ENCODE measurements at places on chromosomes 5 and 9. TPM values are rescaled to one million over a fixed set of nuclear protein-coding genes. Genes with fewer than 3 reads are reported as not detected.

Gene ZBED3
- 2.2 TPM for polyA plus RNA-seq

Gene ZNF483
- 0.10 TPM for polyA plus RNA-seq

Gene MEGF10
- not detected for polyA plus RNA-seq

Gene TRIM52
- 6.1 TPM for polyA plus RNA-seq

Gene LECT2
- polyA plus RNA-seq = not detected

Gene ANKS6
- polyA plus RNA-seq = 24.0 TPM

Gene C9orf43
- polyA plus RNA-seq = 0.24 TPM

Gene ABHD17B
- polyA plus RNA-seq = 5.3 TPM

DNA sequence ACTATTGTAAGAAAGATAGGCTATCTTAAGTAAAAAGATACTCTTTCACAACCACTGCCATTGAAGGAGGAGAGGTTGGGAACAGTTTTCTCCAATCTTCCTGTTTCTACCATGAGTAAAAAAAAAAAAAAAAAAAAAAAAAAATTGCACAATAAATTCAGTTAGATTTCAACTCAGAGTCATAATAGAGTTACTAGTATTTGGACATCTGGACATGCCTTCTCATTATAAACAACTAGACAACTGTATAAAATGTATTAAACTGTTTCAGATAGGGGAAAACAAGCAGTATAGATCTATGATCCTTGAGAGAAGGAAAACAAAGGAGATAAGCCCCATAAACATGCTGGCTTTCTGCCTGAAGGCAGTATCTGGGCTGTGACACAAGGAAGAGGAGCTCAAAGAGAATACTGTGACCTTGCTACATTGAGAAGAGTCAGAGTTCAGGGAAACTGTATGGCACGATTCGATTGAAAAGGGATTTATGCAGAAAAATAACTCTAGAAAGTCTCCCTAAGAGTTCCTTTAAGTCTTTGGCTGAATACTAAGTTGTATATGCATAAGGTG lies 249.2 kb upstream of the POU5F2 start:
- peak overlapping the region; percentile 83 for H3K27ac ChIP-seq
- peaks cover 2% of the 10 kb centered on the region for H3K4me1 ChIP-seq
- DNase-seq = peak; percentile 2
- no peak overlapping the region for H3K4me3 ChIP-seq
- H3K27me3 ChIP-seq = no peaks in the 10 kb centered on the region
- H3K36me3 ChIP-seq = no peaks in the 10 kb centered on the region

- peaks cover 63% of the 10 kb centered on the region for H3K27me3 ChIP-seq
- no peaks in the 10 kb centered on the region for H3K4me1 ChIP-seq
- no peak for DNase-seq
- no peak overlapping the region for H3K27ac ChIP-seq
- H3K4me3 ChIP-seq = no peak overlapping the region
These were observed 76.9 kb upstream of the NEURL1B start for GRCh38 chr5:172564188-172564587.

GRCh38 chr5:73754254-73754653 lies 128.3 kb downstream of the ARHGEF28 start:
- peaks cover 6% of the 10 kb centered on the region for H3K36me3 ChIP-seq
- H3K27ac ChIP-seq = no peak overlapping the region
- H3K4me3 ChIP-seq = no peak overlapping the region
- no peak for DNase-seq
- H3K4me1 ChIP-seq = peaks cover 5% of the 10 kb centered on the region

- H3K4me1 ChIP-seq = peaks cover 7% of the 10 kb centered on the region
- H3K27ac ChIP-seq = no peak within 1 kb of the TSS
- peak; percentile 89 for DNase-seq
- H3K27me3 ChIP-seq = no peaks in the 10 kb centered on the region
These were observed at the start of gene PTPDC1 for GRCh38 chr9:94084314-94084713. TSS of gene PTPDC1 (plus strand) at chr9:94084464. CDS start at chr9:94084531, 67 bp downstream.

- no peaks in the 10 kb centered on the region for H3K27me3 ChIP-seq
- H3K4me1 ChIP-seq = peaks cover 6% of the 10 kb centered on the region
- peak overlapping the region; percentile 17 for H3K27ac ChIP-seq
- peak overlapping the region; percentile 73 for H3K4me3 ChIP-seq
- H3K36me3 ChIP-seq = no peaks in the 10 kb centered on the region
These were observed 1.2 kb downstream of the F2RL1 start for GRCh38 chr5:76819851-76820525.

- H3K36me3 ChIP-seq = no peaks in the 10 kb centered on the region
- no peak overlapping the region for H3K27ac ChIP-seq
- DNase-seq = no peak
These were observed 217.2 kb downstream of the AGTPBP1 start for GRCh38 chr9:85524531-85524930.

DNA sequence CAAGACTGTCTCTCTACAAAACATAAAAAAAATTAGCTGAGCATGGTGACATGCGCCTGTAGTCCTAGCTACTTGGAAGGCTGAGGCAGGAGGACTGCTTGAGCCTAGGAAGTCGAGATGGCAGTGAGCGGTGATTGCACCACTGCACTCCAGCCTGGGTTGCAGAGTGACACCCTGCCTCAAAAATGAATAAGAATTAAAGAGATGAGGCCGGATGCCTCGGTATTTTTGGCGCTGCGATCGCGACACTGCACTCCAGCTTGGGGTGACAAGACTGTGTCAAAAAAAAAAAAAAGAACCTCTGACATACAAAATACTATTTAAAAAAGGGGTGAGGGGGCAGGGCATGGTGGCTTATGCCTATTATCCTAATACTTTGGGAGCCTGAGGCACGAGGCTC lies 7.3 kb downstream of the GPBP1 start:
- no peak overlapping the region for H3K27ac ChIP-seq
- DNase-seq = no peak
- H3K4me1 ChIP-seq = peaks cover 4% of the 10 kb centered on the region
- peaks cover 9% of the 10 kb centered on the region for H3K36me3 ChIP-seq

- no peak for DNase-seq
- H3K4me3 ChIP-seq = peak overlapping the region; percentile 24
- no peaks in the 10 kb centered on the region for H3K27me3 ChIP-seq
- H3K27ac ChIP-seq = no peak overlapping the region
These were observed 112.5 kb upstream of the EMB start for GRCh38 chr5:50553560-50553984.

GRCh38 chr9:21579743-21580142 lies 97.6 kb upstream of the IFNE start:
- no peaks in the 10 kb centered on the region for H3K36me3 ChIP-seq
- no peaks in the 10 kb centered on the region for H3K27me3 ChIP-seq
- H3K4me3 ChIP-seq = no peak overlapping the region
- no peak for DNase-seq

DNA sequence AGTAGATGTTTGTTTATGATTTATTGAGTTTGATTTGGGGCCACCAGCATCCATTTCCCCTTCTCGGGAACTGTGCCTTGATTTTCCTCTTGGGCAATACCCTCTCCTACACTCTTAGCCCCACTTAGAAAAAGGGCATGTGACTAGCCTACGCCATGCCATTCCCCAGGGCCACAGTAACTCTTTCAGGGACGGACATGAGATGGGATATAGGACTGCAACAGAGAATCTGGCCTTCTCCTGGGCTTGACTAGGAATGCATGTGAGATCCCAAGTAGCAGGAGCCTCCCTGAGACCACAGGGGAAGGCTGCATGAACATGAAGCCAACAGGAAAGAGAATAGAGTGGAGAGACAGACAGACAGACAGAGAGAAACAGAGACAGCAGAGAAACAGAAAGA lies 30.7 kb upstream of the SPARC start:
- no peaks in the 10 kb centered on the region for H3K27me3 ChIP-seq
- DNase-seq = no peak
- H3K27ac ChIP-seq = peak overlapping the region; percentile 44
- no peaks in the 10 kb centered on the region for H3K36me3 ChIP-seq

DNA sequence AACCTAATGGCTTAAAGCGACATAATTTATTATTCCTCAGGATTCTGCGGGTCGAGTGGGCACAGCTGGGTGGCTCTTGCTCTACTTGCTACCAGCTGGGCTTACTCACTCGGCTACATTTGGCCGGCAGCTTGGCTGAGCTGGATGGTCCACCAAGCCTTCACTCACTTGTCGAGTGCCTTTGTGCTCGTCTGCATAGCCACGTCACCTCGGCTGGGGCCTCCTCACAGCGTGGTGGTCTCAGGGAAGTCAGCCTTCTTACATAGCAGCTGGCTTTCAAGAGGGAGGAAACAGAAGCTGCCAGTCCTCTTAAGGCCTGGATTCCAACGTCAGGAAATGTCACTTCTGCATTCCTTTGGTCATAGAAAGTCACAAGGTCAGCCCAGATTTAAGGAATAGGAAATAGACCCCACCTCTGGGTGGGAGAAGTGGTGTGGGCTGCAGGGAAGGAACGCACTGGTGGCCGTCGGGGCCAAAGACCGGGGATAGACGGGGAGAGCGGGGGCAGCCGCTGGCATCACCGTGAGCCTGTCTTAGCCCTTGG lies 75.1 kb upstream of the RUFY1 start:
- no peaks in the 10 kb centered on the region for H3K4me1 ChIP-seq
- H3K4me3 ChIP-seq = no peak overlapping the region
- H3K36me3 ChIP-seq = no peaks in the 10 kb centered on the region

DNA sequence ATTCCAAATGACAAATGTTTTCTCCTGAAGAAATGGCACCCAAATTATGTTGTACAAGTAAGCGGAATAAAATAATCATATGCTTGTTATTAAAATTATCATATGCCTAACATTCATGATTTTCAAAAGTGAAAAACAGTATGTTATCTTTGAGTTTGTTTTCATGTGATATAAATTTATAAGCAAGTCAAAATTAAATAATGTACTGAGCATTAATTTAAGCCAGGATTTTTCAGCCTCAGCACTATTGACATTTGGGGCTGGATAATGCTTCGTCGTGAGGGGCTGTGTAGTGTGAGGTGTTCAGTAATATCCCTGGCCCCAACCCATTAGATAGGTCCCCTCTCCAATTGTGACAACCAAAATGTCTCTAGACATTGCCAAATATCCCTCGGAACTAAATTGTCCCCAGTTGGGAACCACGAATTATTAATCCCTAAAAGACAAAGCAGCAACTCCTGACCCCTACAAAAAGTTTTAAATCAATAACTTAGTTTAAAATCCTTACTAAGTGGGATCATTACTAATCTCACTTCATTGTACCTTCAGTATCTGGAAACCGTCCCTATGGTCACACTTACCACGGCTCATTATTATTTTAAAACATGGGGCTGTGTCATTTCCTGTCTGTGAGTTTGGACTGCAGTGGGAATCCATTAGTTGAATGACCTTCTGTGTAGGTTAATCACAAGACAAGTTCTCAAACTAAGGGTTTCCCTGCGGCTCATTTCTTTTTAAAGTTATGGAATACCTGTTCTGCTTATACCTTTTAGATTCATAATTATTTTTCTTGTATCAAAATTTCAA lies 1.3 kb upstream of the NNT start:
- no peak overlapping the region for H3K4me3 ChIP-seq
- peak overlapping the region; percentile 15 for H3K27ac ChIP-seq
- H3K36me3 ChIP-seq = no peaks in the 10 kb centered on the region
- no peaks in the 10 kb centered on the region for H3K27me3 ChIP-seq

DNA sequence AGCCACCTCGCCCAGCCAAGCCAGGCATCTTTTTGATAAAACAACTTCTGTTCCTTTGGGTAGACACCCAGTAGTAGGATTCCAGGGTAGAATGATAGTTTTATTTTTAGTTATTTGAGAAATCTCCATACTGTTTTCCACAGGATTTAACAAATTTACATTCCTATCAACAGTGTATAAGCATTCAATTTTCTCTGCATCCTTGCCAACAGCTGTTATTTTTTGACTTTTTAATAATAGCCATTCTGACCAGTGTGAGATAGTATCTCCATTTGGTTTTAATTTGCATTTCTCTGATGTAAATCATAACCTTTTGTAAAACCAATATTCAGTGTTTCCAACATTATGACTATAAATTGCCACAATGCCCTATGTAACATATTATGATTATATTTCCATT lies 28.2 kb upstream of the CCNB1 start:
- no peak for DNase-seq
- H3K36me3 ChIP-seq = no peaks in the 10 kb centered on the region
- no peaks in the 10 kb centered on the region for H3K4me1 ChIP-seq
- no peak overlapping the region for H3K4me3 ChIP-seq

DNA sequence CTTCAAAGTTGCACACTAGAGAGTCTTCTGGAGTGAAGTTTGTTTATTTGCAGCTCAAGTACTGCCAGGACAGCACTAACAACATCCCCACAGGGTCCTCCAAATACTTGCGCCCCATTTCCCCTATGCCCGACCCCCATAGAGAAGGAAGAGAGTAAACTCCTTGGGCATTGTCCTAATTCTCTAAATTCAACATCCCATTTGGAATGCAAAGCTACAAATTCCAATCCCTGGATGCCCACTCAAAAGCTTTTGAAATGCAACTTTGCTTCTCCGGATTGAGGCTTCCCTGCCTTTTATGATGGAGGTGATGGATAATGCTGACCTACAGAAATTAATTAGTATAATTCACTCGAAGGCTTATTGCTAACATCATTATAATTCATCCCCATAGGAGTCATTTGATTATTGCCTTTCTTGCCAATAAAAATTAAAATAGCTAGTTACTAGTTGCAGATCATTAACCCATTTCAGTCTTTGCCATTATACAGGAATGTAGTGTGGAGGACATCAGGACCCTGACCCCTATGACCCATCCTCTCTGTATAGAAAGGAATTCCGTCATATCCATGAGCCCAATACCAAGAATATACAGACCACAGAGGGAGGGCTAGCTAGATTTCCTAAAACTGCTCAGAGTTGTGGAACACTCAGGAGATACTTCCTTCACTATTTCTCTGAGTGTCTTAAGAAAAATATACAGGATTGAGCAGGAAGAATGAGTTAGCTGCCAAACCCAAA lies 277.6 kb downstream of the ZNF608 start:
- no peaks in the 10 kb centered on the region for H3K36me3 ChIP-seq
- H3K4me1 ChIP-seq = no peaks in the 10 kb centered on the region
- H3K27me3 ChIP-seq = no peaks in the 10 kb centered on the region
- H3K4me3 ChIP-seq = no peak overlapping the region
- DNase-seq = no peak

DNA sequence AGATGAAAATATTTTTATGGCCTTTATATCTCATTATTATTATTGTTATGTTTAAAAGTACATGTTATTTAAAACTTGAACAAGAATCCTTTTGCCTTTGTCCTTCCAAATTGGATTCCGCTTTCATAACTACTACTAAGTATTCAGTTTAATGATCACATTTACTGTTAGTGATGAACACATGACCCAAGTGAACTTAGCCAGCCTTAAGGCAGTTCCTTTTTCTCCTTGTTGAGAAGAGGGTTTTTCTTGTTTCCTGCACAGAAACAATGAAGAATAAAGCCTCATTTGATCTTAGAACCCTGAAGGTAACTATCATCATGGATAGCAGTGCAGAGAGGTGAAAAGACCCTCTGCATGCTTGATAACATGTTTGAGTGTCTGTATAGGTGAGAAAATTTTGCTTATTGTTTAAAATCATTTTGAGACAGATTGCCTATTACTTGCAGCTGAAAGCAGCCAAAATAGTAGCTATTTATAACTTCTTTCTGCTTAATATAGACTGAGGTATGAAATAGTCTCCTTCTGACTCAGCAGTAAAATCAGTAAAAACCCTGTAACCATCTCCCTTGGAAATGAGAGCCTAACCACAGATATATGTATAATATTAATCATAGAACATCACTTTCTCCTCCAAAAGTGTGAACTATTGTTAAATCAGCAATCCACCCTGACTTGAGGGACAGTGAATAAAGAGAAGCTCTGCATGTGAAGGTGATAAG lies 266.2 kb downstream of the SPATA31D1 start:
- no peak overlapping the region for H3K4me3 ChIP-seq
- H3K27ac ChIP-seq = no peak overlapping the region
- peak; percentile 48 for DNase-seq
